NCI-H1048 (cell line): ENCODE measurements at places on chromosomes 12 and 14.

GRCh38 chr14:99749142-99749541 is 44.1 kb upstream of the EML1 start:
- DNase-seq: no peak

DNA sequence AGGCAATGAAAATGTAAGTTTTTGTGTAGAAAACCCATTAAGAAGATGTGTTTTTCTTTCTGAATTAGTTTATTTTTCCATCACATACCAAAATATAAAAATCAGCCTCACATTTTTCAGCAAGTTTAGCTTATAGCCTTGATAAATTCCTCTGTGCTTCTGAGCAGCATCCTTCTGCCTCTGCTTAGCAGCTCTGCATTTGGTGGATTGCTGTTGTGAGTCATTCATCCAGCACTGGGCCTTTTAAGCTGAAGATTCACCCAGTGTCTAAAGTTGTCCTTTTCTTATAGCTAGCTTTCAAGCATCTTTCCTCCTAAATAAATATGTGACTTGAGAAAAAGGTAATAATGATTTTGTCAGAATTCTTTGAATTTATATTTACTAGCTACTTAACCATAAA is 206.1 kb downstream of the PCNX1 start:
- DNase-seq: no peak

- DNase-seq: no peak
These were observed 33.7 kb upstream of the TEAD4 start for GRCh38 chr12:2925322-2925995.

DNA sequence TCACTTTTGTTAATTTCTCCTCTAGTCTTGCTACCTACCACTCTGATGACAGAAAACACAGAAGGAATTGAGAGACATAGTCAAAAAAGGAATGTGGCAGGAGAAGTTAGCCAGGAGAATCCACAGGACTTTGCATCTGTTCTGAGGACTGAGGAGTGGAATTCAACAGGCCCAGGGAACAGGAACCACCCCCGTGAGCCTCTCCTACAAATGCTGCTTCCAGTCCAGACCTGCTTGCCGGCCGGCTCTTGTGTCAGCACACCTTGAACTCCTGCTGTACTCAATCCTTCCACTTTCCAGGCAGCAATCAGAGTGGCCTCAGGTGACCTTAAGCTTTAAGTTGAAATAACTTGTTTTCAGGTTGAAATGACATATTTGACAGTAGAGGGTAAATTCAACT is 903.1 kb downstream of the BCL11B start:
- DNase-seq: no peak

DNA sequence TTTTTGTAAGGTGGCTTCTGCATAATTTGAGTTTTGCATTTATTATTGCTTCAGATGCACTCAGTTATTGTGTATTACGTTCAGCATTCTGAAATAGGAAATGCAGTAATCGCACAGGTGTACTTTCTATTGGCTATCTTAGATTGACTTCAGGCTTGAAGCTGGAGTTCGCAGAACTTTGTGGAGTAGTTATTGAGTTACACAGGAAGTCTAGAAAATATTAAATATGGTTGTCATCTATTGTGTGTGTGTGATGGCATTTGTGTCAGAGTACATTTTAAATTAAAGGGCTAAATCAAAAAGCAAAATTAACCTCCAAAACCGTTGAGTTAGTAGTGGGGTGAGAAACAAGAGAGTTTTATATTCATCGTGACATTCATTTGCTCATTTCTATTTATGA is 2.7 kb downstream of the ARID2 start:
- DNase-seq: no peak
